ENCODE measurements at places on chromosomes 1 and 21.

DNA sequence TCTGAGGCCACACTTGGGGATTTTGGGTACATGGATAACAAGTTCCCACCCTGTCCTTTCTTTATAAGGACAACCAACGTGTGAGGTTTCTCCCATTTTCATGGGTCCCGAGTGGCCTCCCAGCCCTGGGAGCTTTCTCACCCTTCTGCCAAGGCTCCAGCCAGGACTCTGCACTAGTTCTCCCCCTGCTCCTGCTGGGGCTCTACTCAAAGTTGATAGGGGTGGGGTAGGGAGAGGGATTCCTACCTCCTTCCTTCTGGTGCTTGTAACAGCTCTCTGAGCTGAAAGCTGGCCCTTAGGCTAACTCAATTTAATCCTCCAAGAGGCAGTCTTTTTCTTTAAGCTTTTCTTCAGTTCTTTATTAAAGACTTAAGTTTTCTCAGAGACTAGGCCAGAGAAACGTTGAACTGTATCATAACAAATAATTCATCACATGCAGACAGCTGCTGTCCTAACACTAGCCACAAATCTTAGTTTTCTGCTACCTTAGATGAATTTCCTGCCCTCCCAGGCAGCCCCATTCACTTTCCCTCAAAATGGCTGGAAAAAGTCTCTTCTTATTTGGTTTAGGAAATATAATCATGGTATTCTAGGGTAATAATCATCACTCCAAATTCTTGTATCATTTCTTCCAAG, 22.4 kb upstream of the DR1 start:
- DNase-seq = no peak

DNA sequence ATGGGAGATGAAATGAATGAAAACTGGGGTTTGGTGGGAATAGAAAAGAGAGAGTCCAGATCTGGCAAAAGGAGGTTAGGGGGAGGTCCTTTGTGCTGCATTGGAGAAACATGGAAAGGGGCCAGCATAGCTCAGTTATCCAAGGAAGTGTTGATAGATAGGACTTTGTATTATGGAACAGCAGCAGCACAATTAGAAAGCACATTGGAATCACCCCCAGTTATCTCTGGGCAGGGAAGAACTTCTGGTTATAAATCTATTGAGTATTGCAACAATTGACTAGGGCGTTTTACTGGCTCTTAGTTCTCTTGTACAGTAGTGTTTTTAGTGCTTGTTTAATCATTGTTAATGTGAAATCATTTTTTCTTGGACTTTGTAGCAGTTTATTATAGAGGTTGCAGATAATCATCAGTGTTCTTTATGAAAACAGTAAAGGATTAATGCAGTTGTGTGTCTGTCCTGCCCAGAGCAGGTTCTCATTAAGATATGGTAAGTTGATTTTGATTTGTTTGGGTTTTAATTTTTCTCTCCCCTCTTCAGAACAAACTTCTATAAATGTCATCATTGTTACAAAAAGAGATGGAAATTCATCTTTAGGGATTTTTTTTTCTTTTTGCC, 76.6 kb downstream of the NR5A2 start:
- no peak for DNase-seq

GRCh38 chr1:173429471-173430402, 47.4 kb upstream of the PRDX6 start:
- DNase-seq = peak; percentile 80

DNA sequence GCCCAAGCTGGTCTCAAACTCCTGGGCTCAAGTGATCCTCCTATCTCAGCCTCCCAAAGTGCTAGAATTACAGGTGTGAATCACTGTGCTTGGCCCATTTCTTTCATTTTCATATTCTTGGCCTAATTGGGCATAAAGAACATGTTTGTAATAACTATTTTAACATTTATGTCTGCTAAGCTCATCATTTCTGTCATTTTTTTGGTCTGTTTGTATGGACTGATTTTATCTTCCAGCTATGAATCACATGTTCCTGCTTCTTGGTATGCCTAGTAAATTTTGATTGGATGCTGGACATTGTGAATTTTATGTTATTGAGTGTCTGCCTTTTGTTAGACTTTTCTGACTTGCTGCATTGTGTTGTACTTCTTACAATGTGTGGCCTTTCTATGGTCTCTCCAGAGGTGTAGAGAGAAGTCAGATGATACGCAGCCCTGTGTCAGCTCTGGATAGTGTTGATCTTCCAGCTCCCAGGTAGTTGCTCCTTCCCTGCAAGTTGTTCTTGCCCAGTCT, 39.0 kb upstream of the PPM1J start:
- DNase-seq = no peak

- DNase-seq = no peak
These were observed 4.8 kb downstream of the DSCAM start for GRCh38 chr21:40842197-40842552.

GRCh38 chr1:94246692-94247137, 9.3 kb upstream of the ARHGAP29 start:
- DNase-seq = no peak
